Astrocyte (in vitro differentiated cells and primary cell): ENCODE measurements at places on chromosomes 11 and 22. TPM values are rescaled to one million over a fixed set of nuclear protein-coding genes. Genes with fewer than 3 reads are reported as not detected.
A peak's percentile ranks its signal among the peaks of the same experiment; 100 is the strongest.

The KCNJ11 gene
- total RNA-seq = 0.43 TPM in 1 of 2 replicates, not detected in the other

- H3K36me3 ChIP-seq = no peaks in the 10 kb centered on the region
- peaks cover 27% of the 10 kb centered on the region for H3K4me1 ChIP-seq
- H3K27me3 ChIP-seq = no peaks in the 10 kb centered on the region
Observed at GRCh38 chr22:35839841-35840301, 122.2 kb downstream of the APOL5 start.

GRCh38 chr11:86954269-86955110 is 705 bp downstream of the FZD4 start:
- no peaks in the 10 kb centered on the region for H3K27me3 ChIP-seq
- H3K4me1 ChIP-seq = peaks cover 19% of the 10 kb centered on the region

GRCh38 chr11:95996621-95997235 is 72.8 kb upstream of the MTMR2 start:
- no peaks in the 10 kb centered on the region for H3K36me3 ChIP-seq
- no peak overlapping the region for H3K4me3 ChIP-seq
- H3K27me3 ChIP-seq = no peaks in the 10 kb centered on the region

The SYT9 gene
- total RNA-seq = 0.14 and 0.16 TPM in 2 replicates

The TRPM5 gene
- not detected in 2 replicates for total RNA-seq

DNA sequence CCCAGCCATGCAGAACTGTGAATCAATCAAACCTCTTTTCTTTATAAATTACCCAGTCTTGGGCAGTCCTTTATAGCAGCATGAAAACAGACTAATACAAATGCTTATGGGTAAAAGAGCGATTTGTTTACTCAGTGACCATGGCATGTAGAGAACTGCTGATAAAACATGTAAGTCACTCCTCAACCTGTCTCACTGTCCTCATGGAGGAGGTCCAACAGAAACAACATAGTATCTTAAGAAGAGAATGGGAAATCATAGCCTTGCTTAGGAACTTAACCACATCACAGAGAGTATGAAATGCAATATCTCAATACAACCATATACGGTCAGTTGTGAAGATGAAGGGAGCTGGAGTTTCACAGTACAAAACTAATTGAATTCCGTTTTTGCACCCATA is 1734.0 kb upstream of the RAG2 start:
- H3K36me3 ChIP-seq = no peaks in the 10 kb centered on the region
- no peaks in the 10 kb centered on the region for H3K27me3 ChIP-seq
- DNase-seq = peak; percentile 63
- no peak overlapping the region for H3K27ac ChIP-seq
- H3K4me1 ChIP-seq = no peaks in the 10 kb centered on the region

DNA sequence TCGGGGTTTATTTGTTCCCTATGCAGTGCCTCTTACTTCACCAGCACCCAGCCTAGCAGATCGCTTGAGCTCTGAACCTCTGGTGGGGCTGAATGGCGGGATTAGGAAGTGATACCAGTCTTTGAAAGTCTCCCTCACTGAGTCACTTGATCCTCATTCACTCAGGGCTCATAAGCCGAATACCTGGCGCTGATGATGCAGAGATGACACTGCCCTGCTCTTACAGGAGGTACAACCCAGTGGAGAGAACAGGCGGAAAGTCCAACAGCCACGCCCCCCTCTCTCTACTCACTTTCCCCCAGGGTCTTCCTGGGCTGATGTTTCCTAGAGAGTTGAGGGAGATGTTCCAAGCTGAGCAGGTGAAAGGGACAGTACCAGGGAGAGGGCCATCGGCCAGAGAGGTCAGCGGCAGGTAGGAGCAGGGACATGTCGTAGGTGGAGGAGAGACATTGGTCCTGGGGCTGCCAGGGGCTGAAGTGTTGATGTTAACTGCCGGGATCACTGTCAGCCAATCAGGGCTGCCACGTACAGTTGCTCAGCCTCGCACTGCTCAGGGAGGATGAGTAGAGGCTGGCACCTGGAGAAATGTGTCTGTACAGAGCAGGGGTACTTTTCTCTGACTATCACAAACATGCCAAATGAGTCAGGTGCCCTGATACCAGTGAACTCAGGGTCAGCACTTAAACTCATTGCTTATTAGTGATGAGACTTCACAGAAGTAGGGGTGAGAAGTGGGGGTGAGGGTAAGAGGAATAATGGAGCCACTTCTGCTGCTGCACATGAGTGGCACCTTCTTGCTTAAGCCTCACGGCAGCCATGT is 9.9 kb upstream of the APOBEC3A start:
- H3K36me3 ChIP-seq = no peaks in the 10 kb centered on the region
- H3K27me3 ChIP-seq = peaks cover 56% of the 10 kb centered on the region
- H3K4me1 ChIP-seq = no peaks in the 10 kb centered on the region
- no peak overlapping the region for H3K4me3 ChIP-seq
- H3K27ac ChIP-seq = no peak overlapping the region
- no peak for DNase-seq

DNA sequence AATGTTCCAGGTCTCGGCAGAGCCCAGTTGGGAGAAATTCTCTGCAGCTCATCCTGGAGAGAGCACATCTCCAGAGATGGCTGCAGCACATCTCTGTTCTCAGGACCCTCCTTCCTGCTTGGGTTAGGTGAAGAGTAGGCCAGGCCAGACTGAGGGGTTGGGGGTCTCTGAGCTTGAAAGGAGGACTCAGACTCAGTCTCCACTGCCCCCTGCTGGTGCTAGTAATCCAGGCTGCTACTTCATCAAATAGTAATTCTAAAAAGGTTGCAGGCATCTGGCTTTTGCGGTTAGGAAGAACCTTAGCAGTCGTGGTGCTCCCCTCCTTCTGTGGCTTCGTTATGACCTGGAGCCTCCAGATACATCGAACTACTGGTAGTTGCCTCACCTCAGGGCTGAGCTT is 9.7 kb downstream of the TUB start:
- no peak for DNase-seq
- H3K27ac ChIP-seq = no peak overlapping the region
- H3K4me1 ChIP-seq = no peaks in the 10 kb centered on the region
- no peaks in the 10 kb centered on the region for H3K27me3 ChIP-seq
- H3K4me3 ChIP-seq = no peak overlapping the region
- H3K36me3 ChIP-seq = no peaks in the 10 kb centered on the region

GRCh38 chr11:44849922-44850321 is 100.8 kb downstream of the TP53I11 start:
- no peak overlapping the region for H3K4me3 ChIP-seq
- peaks cover 22% of the 10 kb centered on the region for H3K27me3 ChIP-seq
- no peak for DNase-seq
- no peaks in the 10 kb centered on the region for H3K36me3 ChIP-seq
- no peak overlapping the region for H3K27ac ChIP-seq

DNA sequence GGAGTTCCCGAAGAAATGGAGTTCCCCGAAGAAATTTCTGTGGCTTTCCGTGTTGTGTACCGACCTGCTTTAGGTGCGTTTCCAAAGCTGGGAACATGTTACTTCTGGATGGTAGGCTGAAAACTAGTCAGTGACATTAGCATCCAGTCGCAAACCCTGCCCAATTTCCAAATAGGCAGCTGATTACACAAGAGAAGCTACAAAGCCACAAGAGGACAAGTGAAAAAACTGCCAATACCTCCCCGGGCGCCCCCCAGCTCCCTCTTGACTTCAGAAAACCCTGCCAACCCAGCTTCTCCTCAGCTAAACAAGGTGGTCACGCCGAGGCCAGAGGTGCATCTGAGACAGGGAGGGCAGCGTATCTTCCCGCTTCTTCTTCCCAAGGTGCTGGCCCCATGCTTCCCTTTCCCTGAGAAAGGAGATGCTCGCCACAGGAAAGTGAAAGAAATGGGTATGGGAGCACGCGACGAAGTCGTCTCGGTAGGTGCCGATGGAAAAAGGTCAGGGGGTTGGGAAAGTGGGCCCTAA is 551 bp downstream of the AGBL2 start:
- H3K4me3 ChIP-seq = peak overlapping the region; percentile 70
- no peaks in the 10 kb centered on the region for H3K27me3 ChIP-seq
- no peaks in the 10 kb centered on the region for H3K4me1 ChIP-seq
- H3K27ac ChIP-seq = peak overlapping the region; percentile 15

The FAT3 gene
- total RNA-seq = 37.0 and 41.0 TPM in 2 replicates

The GUCY1A2 gene
- total RNA-seq = 17.8 and 18.1 TPM in 2 replicates

GRCh38 chr11:80495116-80495515 is 1054.3 kb upstream of the TENM4 start:
- H3K27ac ChIP-seq = no peak overlapping the region
- H3K4me3 ChIP-seq = no peak overlapping the region
- no peaks in the 10 kb centered on the region for H3K27me3 ChIP-seq
- no peaks in the 10 kb centered on the region for H3K36me3 ChIP-seq

DNA sequence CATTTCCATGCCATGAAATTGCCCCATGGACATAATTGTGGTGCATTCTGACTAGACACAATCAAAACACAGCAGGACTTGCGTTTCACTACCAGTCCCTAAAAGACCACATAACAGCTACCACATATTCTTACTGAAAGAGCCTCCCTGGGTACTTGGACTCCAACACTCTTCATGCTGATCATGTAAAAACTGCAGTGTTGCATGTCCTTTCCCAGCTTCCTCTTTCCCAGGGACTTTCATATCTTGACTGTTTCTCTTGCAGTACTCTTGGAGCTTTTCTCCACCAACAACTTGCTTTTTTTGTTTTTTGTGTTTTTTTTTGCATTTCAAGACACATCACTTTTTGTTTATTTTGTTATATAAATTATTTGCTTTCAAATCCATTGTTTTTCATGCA is 22.9 kb downstream of the MS4A6E start:
- no peaks in the 10 kb centered on the region for H3K4me1 ChIP-seq
- H3K27ac ChIP-seq = no peak overlapping the region
- no peaks in the 10 kb centered on the region for H3K36me3 ChIP-seq
- no peak overlapping the region for H3K4me3 ChIP-seq
- no peak for DNase-seq

GRCh38 chr11:29333993-29334775 is 682.6 kb downstream of the KCNA4 start:
- peak overlapping the region; percentile 55 for H3K27ac ChIP-seq
- no peak overlapping the region for H3K4me3 ChIP-seq
- H3K4me1 ChIP-seq = peaks cover 13% of the 10 kb centered on the region
- no peaks in the 10 kb centered on the region for H3K27me3 ChIP-seq
- DNase-seq = peak; percentile 63
- H3K36me3 ChIP-seq = no peaks in the 10 kb centered on the region

- no peak overlapping the region for H3K4me3 ChIP-seq
- peaks cover 10% of the 10 kb centered on the region for H3K4me1 ChIP-seq
- no peaks in the 10 kb centered on the region for H3K27me3 ChIP-seq
- DNase-seq = no peak
- no peaks in the 10 kb centered on the region for H3K36me3 ChIP-seq
Observed at GRCh38 chr11:125314276-125315078, 149.9 kb downstream of the PKNOX2 start.

GRCh38 chr11:91749251-91749650 is 475.4 kb upstream of the FAT3 start:
- H3K27ac ChIP-seq = no peak overlapping the region
- no peaks in the 10 kb centered on the region for H3K4me1 ChIP-seq
- no peaks in the 10 kb centered on the region for H3K36me3 ChIP-seq
- DNase-seq = no peak
- no peaks in the 10 kb centered on the region for H3K27me3 ChIP-seq
- no peak overlapping the region for H3K4me3 ChIP-seq

DNA sequence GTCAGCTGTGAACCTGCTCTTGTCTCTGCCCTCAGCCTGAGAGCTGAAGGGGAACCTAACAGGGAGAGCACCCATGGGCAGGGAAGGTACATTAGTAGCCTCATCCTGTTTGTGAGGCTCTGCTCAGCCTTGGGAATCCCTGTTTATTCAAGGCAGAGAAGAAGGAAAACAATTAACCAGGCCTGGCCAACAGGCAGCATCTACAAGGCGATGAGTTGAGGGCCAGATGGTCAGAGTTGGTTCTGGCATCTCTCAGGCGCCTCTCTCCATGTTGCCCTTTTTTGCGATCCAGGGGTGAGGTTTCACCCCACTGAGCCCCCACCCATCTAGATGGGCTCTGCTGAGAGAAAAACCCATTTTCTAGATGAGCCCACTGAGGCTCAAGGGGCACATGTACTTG is 54.0 kb upstream of the TOP3B start:
- H3K36me3 ChIP-seq = no peaks in the 10 kb centered on the region
- no peak for DNase-seq
- H3K27ac ChIP-seq = no peak overlapping the region
- peaks cover 12% of the 10 kb centered on the region for H3K4me1 ChIP-seq

The BTG4 gene
- 0.50 and 0.55 TPM in 2 replicates for total RNA-seq

DNA sequence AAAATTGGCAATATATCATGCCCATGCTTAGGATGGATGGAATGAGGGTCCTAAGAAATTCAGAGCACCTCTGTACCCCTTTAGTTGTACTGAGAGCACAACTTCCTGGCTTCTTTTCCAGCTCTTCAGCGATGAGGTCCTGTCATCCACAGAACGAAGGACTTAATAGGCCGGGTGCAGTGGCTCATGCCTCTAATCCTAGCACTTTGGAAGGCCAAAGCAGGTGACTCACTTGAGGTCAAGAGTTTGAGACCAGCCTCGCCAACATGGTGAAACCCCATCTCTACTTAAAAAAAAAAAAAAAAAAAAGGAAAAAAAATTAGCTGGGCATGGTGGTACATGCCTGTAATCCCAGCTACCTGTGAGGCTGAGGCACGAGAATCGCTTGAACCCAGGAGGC is 125.3 kb upstream of the BMAL1 start:
- H3K4me3 ChIP-seq = no peak overlapping the region
- H3K27me3 ChIP-seq = no peaks in the 10 kb centered on the region
- H3K4me1 ChIP-seq = no peaks in the 10 kb centered on the region
- no peak for DNase-seq
- no peaks in the 10 kb centered on the region for H3K36me3 ChIP-seq

- no peak for DNase-seq
- H3K27ac ChIP-seq = no peak overlapping the region
- no peaks in the 10 kb centered on the region for H3K36me3 ChIP-seq
Observed at GRCh38 chr22:46678003-46678657, 57.9 kb downstream of the GRAMD4 start.

The DEFB131B gene
- total RNA-seq = not detected in 2 replicates

DNA sequence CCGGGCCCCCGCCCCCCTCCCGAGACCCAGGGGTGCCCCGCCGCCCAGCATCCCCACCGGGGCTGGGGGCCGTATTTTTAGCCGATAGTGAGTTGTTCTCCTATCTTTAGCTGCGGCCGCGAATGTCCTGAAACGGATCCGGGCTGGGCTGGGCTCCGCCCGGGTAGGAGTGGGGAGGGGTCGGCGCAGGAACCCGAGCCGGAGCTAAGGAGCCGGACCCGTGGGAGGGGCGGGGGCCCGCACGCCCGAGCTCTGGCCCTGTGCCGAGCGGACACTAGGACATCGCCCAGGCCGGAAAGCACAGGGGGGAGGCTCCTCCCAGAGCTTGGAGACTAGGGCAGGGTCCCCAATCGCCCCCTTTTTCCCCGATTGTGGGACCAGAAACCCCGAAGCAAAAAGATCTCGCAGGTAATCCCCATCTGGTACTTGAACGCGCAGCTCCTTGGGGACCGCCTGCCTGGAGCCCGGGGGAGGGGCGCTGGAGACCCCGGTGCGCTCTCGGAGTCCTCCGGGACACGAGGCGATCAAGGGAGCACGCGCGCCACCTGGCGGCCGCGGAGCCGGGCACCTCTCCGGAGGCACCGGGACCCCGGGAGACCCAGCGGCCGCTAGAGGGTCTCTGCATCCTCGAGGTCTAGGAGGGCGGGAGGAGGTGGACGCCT is 669 bp downstream of the CDC42EP2 start:
- H3K27me3 ChIP-seq = no peaks in the 10 kb centered on the region
- peak overlapping the region; percentile 74 for H3K4me3 ChIP-seq
- no peak for DNase-seq
- peaks cover under 1% of the 10 kb centered on the region for H3K36me3 ChIP-seq
- peaks cover 38% of the 10 kb centered on the region for H3K4me1 ChIP-seq

The OR4C5 gene
- not detected in 2 replicates for total RNA-seq

- no peaks in the 10 kb centered on the region for H3K27me3 ChIP-seq
- no peaks in the 10 kb centered on the region for H3K36me3 ChIP-seq
Observed at GRCh38 chr11:102513869-102514268, 16.7 kb downstream of the MMP7 start.
